ENCODE measurements at places on chromosomes 2 and 18.

GRCh38 chr2:229235131-229235914 is 35.8 kb downstream of the PID1 start:
- no peaks in the 10 kb centered on the region for H3K36me3 ChIP-seq
- no peaks in the 10 kb centered on the region for H3K4me1 ChIP-seq

DNA sequence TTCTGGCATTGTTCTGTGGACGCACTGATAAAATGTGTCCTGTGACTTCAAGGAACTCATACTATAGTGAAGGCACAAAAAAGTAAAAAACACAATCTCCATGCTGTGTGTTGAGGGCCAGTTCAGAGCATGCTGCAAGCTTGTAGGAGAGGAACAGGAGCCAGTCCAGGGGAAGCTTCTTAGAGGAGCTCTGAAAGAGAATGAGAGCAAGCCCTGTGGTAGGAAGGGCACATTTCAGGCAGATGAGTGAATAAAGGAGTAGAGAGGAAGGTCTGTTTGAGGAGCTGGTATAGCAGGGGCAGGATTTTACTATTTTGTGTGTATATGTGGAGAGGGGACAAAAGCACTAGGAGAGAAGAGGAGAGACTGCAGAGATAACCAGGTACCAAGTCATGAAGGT is 478.3 kb downstream of the ZEB2 start:
- no peaks in the 10 kb centered on the region for H3K36me3 ChIP-seq
- H3K4me1 ChIP-seq = no peaks in the 10 kb centered on the region
- no peaks in the 10 kb centered on the region for H3K27me3 ChIP-seq
- no peak for DNase-seq
- H3K27ac ChIP-seq = no peak overlapping the region

DNA sequence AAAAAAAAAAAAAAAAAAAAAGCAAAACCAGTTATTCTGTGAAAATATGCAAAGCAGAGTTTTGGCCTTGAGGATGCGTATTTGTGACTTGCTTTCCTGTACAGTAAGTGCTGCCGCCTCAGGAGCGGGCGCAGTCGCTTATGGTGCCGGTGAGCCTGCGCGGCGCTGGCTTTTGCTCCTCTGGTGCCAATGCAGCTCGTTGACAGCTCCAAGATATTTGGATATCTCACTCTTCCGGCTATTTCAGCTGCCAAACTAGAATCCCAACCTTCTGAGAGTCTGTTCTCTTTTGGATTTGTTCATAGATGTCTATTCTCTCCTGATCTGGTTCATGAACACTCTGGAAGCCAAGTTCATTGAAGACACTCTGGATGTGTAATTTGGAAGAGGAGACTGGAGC is 184.1 kb downstream of the AGAP1 start:
- H3K4me3 ChIP-seq = no peak overlapping the region
- no peaks in the 10 kb centered on the region for H3K27me3 ChIP-seq
- peaks cover 24% of the 10 kb centered on the region for H3K36me3 ChIP-seq
- H3K27ac ChIP-seq = no peak overlapping the region
- no peaks in the 10 kb centered on the region for H3K4me1 ChIP-seq

DNA sequence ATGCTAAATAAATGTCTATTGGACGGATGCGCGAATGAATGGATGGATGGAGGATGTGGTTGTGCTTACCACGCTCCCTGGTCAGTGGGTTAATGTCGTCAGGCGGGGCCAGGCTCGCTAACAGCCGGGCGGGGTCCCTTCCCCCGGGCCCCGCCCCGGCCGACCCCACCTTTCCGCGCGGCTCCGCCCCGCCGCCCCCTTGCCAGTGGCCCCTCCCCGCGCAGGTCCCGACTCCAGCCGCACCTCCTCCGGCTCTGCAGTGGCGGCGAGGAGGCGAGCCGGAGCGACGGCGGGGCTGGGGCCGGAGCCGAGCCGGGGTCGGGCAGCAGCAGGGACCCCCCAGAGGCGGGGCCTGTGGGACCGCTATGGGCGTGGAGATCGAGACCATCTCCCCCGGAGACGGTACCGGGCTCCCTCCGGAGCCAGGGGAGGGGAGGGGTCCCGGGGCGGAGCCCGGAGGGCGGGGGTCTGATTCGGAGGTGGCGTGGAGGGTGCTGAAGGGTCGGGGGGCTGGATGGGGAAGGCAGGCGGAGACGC is at the start of gene FKBP1B:
Gene FKBP1B (plus strand): TSS at position 257 of the 537 bp plus-strand sequence. CDS start 109 bp downstream, at position 366.
- H3K4me1 ChIP-seq = peaks cover 5% of the 10 kb centered on the region
- H3K36me3 ChIP-seq = peaks cover 1% of the 10 kb centered on the region
- no peak within 1 kb of the TSS for H3K27ac ChIP-seq

GRCh38 chr2:79125721-79125985 is 5.4 kb downstream of the REG1A start:
- H3K4me1 ChIP-seq = no peaks in the 10 kb centered on the region
- no peak overlapping the region for H3K4me3 ChIP-seq
- no peaks in the 10 kb centered on the region for H3K36me3 ChIP-seq
- no peak for DNase-seq
- no peaks in the 10 kb centered on the region for H3K27me3 ChIP-seq

GRCh38 chr2:152537081-152537651 is 180.1 kb downstream of the PRPF40A start:
- H3K36me3 ChIP-seq = no peaks in the 10 kb centered on the region
- no peak overlapping the region for H3K4me3 ChIP-seq
- H3K27me3 ChIP-seq = no peaks in the 10 kb centered on the region
- no peak for DNase-seq

Measured in neuronal stem cell (in vitro differentiated cells).